ENCODE measurements at places on chromosomes 16 and 17.
A peak's percentile ranks its signal among the peaks of the same experiment; 100 is the strongest.

GRCh38 chr17:77313831-77314230, 173.1 kb downstream of the SEC14L1 start:
- no peak for DNase-seq

- DNase-seq = no peak
These were observed 18.2 kb upstream of the NXPH3 start for GRCh38 chr17:49557312-49558024.

DNA sequence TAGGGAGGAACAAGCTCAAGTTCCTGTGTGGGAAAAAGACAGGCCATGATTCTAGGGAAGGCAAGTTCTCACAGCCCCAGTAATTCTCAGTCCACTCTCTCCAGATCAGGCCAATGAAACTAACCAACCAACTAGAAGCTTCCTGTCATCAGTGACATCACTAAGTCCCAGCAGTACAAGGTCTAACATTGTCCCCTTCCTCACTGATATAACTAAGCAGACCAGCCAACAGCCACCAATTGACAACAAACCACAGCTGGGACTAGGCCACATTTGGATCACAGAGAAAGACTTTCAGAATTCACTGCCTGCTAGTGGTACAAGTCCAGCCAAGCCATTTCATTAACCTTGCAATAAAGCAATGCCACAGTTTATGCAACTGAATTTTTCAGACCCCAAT, 94.0 kb downstream of the CACNG1 start:
- no peak for DNase-seq

DNA sequence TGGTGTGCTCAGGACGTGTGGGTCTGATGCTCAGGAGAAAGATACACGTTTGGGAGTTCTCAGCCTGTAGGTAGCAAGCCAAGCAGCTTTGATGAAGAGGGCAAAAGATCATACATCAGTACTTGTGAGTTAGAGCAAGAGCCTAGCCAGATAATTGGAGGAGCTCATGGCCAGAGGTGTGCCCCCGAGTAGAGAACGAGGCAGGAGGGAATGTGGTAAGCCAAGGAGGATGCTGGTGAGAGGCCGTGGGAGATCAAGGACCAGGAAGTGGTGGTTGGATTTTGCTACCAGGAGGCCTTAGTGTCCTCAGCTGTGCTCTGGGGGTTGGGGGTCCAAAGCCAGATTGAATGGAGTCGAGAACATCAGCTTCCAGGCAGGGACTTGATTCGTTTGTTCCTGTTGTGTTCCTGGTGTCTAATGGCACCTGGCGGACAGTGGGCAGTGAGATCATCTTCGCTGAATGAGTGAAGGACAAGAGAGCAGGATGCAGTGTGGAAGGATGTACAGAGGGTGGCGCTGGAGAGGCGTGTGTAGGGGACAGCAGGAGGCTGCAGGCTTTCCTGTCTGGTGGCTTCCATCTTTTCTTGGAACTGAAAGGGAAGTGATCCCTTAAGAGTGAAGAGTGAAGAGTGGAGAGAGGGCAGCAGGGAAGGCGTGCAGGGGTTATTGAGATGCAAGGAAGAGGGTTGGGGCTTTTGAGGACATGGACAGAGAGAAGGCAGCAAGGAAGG, 11.6 kb downstream of the FBXL19 start:
- DNase-seq = no peak

DNA sequence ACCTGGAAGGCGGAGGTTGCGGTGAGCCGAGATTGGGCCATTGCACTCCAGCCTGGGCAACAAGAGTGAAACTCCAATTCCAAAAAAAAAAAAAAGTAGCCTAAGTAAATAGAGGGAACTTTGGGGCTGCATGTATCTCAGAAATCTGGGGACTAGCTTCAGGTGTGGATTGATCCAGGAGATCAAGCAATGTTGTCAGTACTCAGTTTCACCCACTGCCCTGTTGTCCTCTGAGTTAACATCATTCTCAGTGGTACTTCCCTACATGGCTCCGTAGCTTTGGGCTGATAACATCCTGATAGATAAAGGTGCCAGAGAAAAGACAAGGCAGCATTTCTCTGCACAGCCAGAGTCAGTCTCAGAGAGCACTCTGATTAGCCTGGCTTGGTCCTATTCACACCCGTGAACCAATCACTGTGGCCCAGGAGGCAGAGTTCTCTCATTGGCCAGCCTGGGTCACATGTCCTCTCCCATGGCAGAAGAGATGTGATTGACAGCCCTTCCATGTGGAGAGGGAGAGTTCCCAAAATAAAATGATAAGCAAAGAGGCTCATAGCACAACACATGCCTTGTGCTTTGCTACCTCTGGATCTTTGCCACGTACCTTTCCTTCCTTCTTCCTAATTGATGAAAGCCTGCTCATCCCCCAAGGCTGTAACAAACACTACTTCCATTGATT, 99.6 kb downstream of the ABCC1 start:
- DNase-seq = no peak

GRCh38 chr16:7524419-7524818, 191.8 kb downstream of the RBFOX1 start:
- DNase-seq = no peak

- no peak for DNase-seq
These were observed 165.3 kb downstream of the SDK2 start for GRCh38 chr17:73478768-73479424.

- DNase-seq = no peak
These were observed 136.9 kb downstream of the MAP2K6 start for GRCh38 chr17:69551212-69552010.

DNA sequence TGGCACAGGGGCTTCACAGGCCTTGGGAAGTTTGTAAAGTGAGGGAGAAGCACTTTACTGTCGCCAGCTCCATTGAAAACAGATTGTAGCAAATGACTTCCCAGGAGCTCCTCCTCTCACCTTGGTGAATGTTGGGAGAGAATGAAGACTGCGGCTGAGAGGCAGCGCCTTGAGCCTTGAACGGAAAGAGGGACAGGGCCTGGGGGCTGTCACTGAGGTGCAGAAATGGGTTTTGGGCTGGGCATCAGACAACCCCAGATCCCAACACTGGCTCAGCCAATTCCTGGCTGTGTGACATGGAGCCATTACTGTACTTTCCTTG, 603 bp upstream of the MRTFB start:
- DNase-seq = no peak

- peak; percentile 64 for DNase-seq
These were observed at the start of gene ZNF48 for GRCh38 chr16:30395155-30395991. Gene ZNF48, plus strand, starts transcription at chr16:30395420. Its CDS starts 375 bp downstream, at chr16:30395795.

GRCh38 chr16:57945740-57946138, 25.2 kb downstream of the CNGB1 start:
- DNase-seq = no peak

All from fibroblast of skin of left biceps (primary cell).